ENCODE measurements at places on chromosomes 7 and 10. TPM values are rescaled to one million over a fixed set of nuclear protein-coding genes. Genes with fewer than 3 reads are reported as not detected.

TBRG4 gene
- 54.0 TPM for total RNA-seq

TOMM7 gene
- 147 TPM for total RNA-seq

ANKRD2 gene
- total RNA-seq, result 0.50 TPM

ELMO1 gene
- 0.73 TPM for total RNA-seq

WDFY4 gene
- under 0.01 TPM for total RNA-seq

NKX2-3 gene
- total RNA-seq, result not detected

LIPF gene
- 0.29 TPM for total RNA-seq

NUTM2D gene
- 2.2 TPM for total RNA-seq

SPAM1 gene
- not detected for total RNA-seq

TMEM130 gene
- total RNA-seq, result 0.44 TPM

EZH2 gene
- total RNA-seq, result 16.6 TPM

HMX3 gene
- not detected for total RNA-seq

SSC4D gene
- total RNA-seq, result 0.33 TPM

PRKCQ gene
- not detected for total RNA-seq

HTR7 gene
- total RNA-seq, result 0.83 TPM

ZNF12 gene
- total RNA-seq, result 18.9 TPM

MYPN gene
- 0.33 TPM for total RNA-seq

HILPDA gene
- 19.0 TPM for total RNA-seq

KLF14 gene
- under 0.01 TPM for total RNA-seq

ADAP1 gene
- total RNA-seq, result 2.6 TPM

SFTPA1 gene
- not detected for total RNA-seq

ZNF804B gene
- not detected for total RNA-seq

PAX4 gene
- not detected for total RNA-seq

CXCL12 gene
- total RNA-seq, result 42.0 TPM

PRR15 gene
- not detected for total RNA-seq
